Non-pigmented ciliary epithelial cell (primary cell): ENCODE measurements at places on chromosomes 1 and 21.

GRCh38 chr1:46097149-46097472 is 35.3 kb downstream of the PIK3R3 start:
- DNase-seq, result no peak

DNA sequence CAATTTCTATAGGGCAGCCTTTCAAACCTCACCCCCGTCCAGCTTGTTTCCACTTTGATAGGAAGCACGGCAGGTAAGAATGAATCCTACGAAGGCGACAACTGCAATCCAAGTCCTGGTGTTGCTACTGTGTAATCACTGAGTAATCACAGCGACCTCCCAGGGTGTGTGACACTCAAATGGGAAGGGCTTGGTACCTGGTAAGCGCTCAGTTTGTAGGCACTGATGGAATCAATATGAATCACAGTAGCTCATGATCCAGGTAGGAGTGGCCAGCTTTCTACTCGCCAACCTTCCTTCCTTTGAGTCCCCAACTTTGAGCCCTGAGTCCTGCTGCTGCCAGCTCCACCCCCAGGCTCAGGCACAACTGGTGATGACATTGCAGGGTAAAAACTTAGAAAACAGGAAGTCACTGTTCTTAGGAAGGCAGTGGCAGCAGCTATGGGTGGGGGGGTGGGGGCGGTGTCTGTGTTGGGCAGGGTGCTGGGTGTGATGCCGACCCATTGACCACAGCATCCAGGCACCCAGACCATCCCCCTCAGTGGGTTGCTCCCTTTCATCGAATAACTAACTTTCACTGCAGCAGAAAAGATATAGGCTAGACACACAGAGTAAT is 70.7 kb downstream of the CD247 start:
- DNase-seq, result no peak

DNA sequence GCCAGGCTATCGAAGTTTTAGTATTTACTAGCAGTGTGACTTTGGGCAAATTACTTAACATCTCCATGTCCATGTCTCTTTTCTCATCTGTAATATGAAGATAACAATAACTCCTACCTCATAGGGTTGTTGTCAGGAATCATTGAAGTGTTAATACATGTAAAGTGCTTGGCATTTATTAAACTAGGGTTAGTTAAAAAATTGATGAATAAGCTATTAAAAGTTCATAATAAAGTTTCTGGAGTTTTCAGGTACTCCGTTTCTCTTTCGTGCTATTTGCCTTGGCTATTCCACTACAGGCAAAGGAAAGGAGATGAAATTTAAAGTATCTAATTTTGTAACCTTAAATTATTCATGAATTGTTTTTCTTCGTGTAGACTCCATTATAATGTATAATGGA is 16.7 kb downstream of the LRRC8D start:
- DNase-seq, result no peak

- DNase-seq, result peak; percentile 86
Measured at GRCh38 chr1:99599678-99600175, 46.2 kb upstream of the PALMD start.

- DNase-seq, result no peak
Measured at GRCh38 chr1:36520056-36520455, 37.3 kb upstream of the CSF3R start.

- no peak for DNase-seq
Measured at GRCh38 chr21:36852864-36853263, 113.6 kb downstream of the HLCS start.

GRCh38 chr1:167716000-167716271 is 5.8 kb upstream of the MPZL1 start:
- DNase-seq, result no peak

GRCh38 chr1:67583462-67583950 is 101.5 kb upstream of the GADD45A start:
- no peak for DNase-seq

DNA sequence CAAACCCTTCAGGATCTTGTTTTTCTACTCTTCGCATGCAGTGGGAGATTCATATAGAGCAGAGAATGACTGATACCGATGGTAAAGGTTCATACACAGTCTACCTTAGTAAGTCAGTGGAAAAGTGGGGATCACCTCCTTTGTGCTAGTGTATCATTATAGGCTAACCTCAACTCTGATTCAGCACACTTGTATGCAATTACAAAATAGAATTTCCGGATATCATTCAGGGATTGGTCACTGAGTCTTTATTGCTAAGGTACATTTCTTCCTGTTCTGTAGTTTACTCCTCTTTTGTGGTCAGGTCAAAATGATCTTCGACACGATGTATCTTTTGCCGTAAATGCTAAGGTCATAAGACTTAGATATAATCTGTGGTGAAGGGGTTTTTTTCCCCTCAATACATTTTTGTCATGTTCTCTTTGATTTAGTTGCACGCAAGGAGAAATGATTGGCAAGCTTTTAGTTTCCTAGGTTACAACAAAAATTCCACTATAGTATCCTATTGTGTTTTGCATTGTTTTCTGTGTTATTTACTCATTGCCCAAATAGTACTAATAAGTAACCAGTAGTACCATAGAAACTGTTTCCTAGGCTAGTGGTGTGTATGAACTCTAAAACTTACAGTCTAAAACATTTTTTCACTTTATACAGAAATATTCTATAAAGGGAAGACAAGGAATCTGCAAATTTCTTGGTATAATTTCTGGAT is 35.7 kb upstream of the PLA2G4A start:
- DNase-seq, result peak; percentile 67

GRCh38 chr1:8318436-8318835 is 522 bp downstream of the SLC45A1 start:
- DNase-seq, result no peak

GRCh38 chr1:154867064-154867825 is 2.8 kb downstream of the KCNN3 start:
- peak; percentile 37 for DNase-seq

- no peak for DNase-seq
Measured at GRCh38 chr1:159890390-159890789, 9.6 kb downstream of the CFAP45 start.

DNA sequence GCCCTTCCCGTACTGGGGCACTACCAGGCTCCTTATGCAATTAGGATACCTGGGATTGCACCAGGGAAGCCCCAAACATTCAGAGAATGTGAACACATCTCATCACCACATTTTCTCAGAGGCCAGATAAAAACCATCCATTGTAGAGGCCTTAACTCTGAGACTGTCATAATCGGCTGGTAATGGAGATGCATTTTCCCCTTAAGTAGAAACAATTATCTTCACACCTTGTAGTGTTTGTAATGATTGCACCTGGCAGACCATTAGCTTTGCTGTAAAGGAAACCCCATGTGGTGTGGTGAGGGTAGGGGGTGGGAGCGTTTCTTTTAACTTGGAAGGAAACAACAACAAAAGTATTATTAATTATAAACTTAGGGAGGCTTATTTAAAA is 90.0 kb upstream of the TLR5 start:
- DNase-seq, result no peak

GRCh38 chr1:215631489-215631888 is 64.4 kb downstream of the KCTD3 start:
- DNase-seq, result no peak

DNA sequence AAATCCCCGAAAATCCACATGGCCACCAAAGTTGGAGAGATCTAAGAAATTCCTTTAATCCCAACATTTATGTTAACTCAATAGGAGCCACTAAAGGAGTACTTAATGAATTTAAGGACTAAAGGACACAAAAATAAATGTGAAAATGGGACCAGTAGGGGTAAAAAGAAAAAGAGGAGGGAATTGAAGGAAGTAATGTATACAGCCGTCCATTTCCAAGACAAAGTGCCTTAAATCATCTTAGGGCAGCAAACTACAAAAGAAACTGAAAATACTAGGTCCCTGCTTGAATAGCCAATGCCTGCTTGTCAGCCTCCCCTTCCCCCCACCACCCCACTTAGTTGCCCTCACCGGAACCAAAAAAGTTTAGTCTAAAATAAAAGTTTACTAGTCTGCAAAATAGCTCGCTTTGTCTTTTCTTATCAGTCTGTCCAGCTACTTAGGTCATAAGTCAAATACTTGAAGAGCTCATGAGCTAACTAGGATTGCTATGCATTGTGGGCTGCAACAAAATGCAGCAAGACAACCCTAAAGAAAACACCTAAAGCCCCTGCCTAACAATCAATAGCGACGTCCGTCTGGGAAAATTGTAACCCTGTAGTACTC is 66.3 kb upstream of the TLR5 start:
- no peak for DNase-seq

- DNase-seq, result no peak
Measured at GRCh38 chr1:179632868-179633267, 41.2 kb downstream of the TDRD5 start.

DNA sequence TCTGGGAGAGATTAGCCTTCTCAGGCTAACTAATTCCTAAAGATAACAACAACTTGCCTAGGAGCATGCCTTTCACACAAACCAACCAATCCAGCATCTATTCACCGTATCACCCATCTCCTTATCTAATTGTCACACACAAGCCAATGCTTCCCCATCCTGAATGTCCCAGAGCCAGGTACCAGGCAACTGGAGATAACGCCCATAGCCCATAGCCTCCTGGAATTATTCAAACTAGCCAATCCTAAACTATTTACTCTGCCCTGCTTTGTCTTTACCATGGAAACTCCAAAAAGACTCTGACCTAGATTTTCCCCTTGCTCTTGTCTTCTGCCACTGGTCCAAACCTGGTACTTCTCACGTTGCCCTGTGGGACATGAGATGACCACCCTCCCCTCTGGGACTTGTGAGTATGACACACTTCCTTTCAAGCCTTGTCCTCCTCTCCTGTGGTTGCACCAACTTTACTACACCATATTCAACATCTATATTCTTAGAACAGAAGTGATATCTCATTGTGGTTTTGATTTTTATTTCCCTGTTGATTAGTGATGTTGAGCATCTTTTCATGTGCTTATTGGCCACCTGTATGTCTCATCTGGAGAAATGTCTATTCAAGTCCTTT is 8.8 kb upstream of the ATG4C start:
- DNase-seq, result no peak

DNA sequence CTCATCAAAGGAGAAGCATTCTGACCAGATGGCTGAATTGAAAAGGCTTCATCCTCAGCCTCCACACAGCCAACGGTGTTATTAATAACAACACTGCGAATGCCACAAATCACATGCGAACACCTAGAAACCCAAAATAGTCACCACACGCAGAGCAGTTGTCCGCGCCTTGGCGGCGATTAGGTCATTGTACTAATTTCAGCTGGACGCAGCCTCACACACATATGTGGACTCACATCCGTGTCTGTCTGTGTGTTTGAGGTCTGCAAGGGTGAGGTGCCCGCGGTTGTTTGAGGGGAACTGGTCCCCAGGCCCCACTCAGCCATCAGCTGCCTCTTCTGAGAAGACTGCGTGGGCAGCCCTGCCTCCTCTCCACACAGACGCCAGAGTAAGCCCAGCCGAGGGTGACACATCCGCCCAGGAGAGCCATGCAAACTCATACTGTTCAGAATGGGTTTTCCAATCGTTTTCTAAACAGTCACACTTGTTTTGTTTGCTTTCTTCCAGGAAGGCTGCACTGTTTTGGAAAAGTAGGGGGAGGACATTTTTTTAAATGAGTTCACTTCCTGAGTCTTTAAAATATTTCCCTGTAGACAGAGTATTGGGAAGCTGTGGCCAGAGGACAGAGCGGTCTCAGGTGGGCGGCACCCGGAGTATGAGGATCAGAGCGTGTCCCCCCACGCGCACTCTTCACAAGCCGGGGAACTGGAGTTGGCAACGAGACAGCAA is 53.4 kb downstream of the TOMM20 start:
- no peak for DNase-seq

- DNase-seq, result no peak
Measured at GRCh38 chr1:66916320-66916719, 8.3 kb downstream of the DNAI4 start.

GRCh38 chr21:35298757-35299156 is 249.7 kb upstream of the RUNX1 start:
- no peak for DNase-seq

DNA sequence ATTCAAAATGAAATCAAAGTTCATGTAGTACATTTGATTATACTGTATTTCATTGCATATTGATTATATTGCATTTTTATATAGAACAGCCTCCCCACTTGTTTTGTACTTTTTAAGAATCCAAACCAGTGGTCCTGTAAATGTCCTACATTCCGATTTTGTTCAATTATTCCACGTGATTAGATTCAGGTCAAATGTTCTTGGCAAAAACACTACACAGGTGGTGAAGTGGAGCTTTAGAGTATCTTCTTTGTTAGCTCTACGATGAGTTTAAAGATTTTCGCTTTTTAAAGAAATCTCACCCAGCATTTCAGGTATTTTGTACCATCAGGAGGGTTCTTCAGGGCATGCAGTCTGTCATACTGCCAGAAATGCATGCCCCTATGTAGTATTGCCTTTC is 120.6 kb downstream of the TRIM33 start:
- no peak for DNase-seq

GRCh38 chr1:199678771-199679170 is 348.7 kb upstream of the NR5A2 start:
- no peak for DNase-seq

GRCh38 chr1:237258871-237259270 is 216.9 kb downstream of the RYR2 start:
- DNase-seq, result no peak

GRCh38 chr1:147225193-147225730 is at the start of gene FMO5:
Gene FMO5 (minus strand): TSS chr1:147225339. CDS start chr1:147225029, 310 bp downstream.
- no peak for DNase-seq

DNA sequence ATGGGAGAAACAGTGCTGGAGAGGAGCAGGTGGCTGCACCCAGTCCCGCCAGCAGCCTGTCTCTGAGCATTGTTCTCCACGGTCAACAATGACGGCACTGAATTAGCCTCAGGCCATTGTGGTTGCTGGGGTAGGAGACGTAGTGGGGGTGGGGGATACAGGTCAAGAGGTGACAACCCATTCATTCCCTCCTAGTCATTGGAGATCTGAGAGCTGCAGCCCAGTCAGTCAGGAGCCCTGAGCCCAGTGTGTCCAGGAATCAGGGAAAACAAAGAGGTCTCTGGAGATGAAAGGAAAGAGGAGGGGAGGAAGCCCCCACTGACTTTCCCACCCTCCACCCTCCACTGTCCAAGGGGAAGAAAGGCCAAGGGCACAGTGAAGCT is 15.3 kb downstream of the SMIM12 start:
- DNase-seq, result no peak

DNA sequence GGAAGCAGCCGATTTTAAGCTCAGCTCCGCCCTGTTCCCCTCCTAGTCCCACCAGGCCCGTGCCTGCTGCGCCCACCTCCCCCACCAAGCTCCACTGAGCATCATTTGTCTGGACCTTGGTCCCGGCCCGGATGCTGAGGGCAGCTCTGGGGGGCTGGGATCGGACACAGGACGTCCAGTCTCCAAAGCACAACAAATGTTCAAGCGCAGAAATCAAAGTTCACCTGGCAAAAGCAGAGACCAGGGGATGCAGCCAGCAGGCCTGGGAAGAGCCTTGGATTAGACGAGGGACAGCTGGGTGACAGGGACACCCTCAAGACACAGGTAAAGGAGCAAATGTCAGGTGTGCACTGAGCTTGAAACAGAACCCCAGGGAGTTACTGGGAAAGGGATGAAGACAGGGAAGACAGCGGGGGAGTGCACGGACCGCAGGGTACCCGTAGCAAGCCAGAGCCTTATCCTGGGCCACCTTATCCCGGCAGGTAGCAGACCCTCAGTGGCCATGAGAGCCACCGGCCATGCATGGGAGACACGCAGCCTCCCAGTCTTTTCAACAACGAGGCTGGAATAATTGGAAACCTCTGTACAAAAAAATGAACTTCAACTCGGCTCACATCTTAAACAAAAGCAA is 22.2 kb upstream of the TMEM52 start:
- DNase-seq, result no peak

GRCh38 chr1:161499099-161500039 is 5.9 kb upstream of the FCGR2A start:
- DNase-seq, result no peak
